Stimulated activated naive CD4-positive, alpha-beta T cell treated with Interleukin-2 at 50 U/mL for 16 hours (primary cell): ENCODE measurements at places on chromosomes 1 and 21.

DNA sequence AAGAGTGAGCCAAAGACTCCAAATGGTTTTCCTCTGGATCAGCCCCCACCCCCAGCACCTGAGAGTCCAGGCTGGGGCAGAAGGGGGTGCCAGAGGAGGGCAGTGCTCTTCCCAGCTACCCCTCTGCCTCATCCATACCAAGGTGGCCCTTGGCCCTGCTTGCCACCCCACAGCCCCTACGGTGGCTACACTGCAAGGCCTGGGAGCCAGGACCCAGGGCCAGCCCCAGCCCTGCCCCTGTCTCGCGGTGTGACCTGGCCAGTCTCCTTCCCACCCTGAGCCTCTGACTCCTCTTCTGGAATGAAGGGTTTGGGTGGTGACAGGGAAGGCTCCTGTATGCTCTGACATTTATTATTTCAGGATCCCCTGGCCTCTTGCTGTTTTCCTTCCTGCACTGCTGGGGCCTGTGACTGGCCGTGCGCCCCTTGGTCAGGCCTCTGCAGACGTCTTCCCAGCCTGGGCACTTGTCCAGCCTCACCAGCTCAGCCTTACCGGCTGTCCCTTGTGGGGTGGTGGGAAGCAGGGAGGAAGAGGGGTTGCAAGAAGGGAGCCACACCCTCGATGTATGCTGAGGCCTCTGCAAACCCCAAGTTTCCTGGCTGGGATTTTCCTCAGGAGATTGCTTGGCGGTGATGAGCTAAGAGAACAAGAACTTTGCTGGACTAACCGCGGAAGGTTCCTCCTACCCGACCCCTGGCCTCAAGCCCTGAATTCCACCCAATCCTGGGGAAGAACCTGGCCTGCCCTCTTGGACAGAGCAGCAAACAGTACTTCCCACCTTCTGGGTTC, 13.5 kb downstream of the ASAP3 start:
- DNase-seq: no peak

DNA sequence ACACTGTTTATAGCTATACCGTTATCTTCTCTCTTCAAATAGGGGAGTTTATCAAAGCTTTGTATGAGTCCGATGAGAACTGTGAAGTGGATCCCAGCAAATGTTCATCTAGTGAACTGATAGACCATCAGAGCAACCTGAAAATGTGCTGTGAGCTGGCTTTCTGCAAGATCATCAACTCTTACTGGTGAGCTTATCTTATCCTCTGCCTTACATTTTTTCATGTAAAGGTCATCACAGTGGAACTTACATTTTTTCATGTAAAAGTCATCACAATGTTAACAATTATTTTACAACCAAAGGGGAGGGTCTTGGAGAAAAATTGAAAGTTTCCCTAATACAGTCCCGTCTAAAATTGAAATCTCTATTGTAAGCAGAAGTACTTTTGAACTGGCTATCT, 45.2 kb downstream of the CLEC20A start:
- DNase-seq: no peak

DNA sequence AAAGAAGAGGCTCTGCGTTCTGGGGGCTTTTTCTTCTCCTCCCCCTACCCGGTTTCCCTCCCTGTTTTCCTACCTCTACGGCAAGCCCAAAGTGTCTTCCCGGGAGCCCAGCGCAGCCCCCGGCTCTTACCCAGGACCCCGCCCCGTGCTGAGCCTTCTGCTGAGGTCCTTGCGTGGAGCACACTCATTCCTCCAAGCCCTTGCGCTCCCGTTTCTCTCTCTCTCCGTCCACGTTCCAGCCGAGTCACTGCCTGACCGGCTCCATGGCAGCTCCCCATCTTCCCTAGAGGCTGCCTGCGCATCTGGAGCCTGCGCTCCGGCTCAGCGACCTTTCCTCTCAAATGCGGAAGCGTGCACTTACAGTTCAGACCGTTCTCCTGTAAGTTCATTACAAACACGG, 24.9 kb upstream of the PDXK start:
- DNase-seq: no peak

DNA sequence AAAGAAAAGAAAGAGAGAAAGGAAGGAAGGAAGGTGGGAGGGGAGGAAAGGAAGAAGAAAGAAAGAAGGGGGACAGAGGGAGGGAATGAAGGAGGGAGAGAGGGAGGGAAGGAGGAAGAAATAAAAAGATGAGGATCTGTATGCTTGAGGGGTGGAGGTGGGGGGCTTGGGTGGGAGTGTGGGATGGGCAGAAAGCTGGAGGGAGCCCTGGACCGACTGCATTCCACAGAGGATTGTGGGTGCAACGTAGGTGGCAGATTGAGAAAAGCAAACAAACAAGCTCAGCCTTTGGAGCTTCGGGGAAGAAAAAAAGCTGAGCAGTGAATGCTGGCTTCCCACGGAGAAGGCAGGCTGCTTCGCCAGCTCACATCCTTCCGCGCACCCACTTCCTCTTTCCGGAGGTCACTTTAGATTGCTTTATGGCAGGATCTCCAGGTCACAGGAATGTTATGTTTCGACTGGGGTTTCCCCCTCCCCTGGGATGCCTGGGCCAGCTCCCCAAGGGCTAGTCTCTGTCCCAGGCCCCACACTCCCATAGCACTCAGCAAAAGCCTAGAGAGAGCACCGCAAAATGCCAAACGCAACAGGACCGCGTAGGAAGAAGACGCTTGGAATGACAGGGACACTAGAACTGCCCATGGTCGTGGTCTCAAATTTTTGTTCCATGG, 20.7 kb upstream of the LGALS8 start:
- DNase-seq: no peak

DNA sequence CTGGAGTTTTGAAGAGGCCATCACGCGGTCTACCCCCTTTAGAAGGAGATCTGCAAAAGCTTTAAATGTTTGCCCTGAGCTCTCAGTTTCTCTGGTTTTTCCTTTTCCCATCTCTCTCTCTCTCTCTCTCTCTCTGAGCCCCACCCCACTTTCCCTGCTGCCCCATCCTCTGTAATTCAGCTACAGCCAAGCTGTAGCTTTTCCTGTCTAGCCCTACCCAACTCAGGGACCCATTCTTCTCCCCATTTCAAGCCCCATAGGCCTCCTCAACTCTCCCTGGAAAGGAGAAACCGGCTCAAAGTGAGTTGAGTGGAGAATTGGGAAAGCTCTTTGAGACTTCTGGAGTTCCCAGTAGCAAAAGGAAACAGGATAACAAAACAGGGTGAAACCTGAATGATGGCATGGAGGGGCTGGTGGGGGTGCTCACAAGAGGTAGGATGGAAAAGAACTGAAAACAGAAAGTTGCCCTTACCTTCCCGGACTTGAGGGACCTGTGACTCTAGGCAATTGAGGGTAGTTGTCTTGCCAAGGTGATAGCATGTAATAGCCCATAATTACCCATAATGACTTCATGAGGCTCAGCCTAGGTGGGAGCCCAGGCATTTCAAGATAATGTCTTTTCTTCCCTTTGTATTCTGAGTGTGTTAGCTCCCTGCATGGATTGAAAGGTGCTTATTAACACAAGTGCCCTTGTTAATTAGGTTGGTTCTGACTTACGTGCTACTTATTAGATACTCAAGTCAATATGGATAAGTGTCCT, 84.9 kb downstream of the SLC16A1 start:
- no peak for DNase-seq

GRCh38 chr1:32242341-32242851, 4.6 kb upstream of the FAM167B start:
- DNase-seq: no peak

- peak; percentile 70 for DNase-seq
Measured at GRCh38 chr1:8525558-8526275, 207.8 kb downstream of the SLC45A1 start.

DNA sequence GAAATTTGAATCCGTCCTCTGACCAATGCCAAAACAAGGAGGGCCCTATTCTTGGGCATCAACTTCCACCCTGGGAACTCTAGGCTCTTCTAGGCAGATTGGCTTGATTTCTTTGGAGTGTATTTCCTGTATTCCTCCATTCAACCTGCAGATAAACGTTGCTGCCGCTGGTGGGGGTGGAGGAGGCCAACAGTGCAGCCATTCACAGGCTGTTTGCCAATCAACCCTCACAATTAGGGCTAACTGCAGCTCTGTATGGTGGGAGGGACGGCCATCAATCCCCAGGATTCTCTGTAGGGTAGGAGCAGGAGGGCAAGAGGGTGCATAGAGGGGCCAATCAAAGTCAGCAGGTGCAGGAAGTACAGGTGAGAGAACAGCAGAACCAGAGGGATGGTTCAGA, 273.1 kb upstream of the PROX1 start:
- no peak for DNase-seq

GRCh38 chr1:60245324-60245723, 171.8 kb upstream of the C1orf87 start:
- no peak for DNase-seq

DNA sequence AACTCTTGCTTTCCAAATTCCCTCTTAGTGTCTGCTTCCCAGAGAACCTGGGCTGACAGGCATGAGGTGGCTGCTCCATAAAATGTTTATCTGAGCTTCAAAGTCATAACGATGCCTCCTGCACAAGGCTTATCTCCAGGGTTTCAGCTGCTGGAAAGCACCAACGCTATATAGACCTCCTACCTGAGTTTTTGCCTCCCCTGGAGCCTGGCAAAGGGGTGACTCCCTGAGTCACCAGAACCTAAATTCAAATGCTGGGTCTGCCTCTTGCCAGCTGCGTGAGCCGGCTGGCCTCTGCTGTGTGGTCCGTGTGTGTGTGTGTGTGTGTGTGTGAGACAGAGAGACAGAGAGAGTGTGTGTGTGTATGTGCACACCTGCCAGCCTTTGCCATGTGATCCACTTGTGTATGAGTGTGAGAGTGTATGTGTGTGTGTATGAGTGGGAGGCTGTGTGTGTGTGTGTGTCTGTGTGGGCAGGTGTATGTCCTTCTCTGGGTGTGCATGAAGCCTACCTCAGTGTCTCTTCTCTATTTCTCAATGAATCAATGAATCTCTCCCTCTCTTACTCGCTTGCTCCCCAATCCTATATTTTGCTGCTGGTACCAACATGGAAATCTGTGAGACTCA, 714.9 kb downstream of the MATN1 start:
- DNase-seq: no peak

- DNase-seq: no peak
Measured at GRCh38 chr1:67434491-67434890, 4.3 kb upstream of the SERBP1 start.

- peak; percentile 36 for DNase-seq
Measured at GRCh38 chr1:16215882-16216753, 3.7 kb upstream of the ARHGEF19 start.

- DNase-seq: no peak
Measured at GRCh38 chr1:212915245-212916091, 34.9 kb upstream of the VASH2 start.

GRCh38 chr1:62467092-62467491, 30.2 kb downstream of the USP1 start:
- DNase-seq: no peak

DNA sequence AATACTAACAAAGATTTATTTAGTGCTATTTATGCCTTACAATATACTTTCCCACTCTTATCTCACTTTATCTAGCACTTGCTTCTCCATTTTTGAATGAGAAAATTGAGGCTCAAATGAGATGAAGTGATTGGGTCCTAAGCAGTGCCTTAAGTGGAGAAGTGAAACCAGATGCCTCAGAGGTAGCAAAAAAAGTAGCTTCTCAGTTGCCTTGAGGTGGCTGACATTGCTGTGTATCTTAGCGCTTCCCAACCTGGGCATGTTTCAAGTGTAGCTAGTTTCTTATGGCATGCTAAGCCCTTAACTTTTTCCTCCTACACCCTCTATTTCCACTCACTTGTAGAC, 390.4 kb downstream of the OMA1 start:
- DNase-seq: no peak

- peak; percentile 68 for DNase-seq
Measured at GRCh38 chr1:12434174-12434573, 183.8 kb downstream of the DHRS3 start.

DNA sequence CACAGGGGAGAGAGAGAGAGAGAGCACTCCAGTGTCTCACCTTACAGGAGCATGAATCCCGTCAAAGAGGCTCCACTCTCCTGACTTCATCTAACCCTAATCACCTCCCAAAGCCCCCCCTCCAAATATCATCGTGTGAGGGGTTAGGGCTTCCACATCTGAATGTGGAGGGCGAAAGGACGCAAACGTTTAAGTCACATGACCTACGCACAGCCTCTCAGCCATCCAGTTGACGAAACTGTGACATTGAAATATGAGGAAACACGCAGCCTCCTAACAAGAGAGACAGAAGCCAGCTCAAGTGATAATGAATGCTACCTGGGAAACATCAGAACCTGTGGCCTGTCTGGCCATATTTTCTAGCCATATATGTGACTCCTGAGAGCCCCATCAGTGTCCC, 63.7 kb downstream of the MATN1 start:
- no peak for DNase-seq

- no peak for DNase-seq
Measured at GRCh38 chr1:209094384-209094783, 489.1 kb upstream of the CAMK1G start.

DNA sequence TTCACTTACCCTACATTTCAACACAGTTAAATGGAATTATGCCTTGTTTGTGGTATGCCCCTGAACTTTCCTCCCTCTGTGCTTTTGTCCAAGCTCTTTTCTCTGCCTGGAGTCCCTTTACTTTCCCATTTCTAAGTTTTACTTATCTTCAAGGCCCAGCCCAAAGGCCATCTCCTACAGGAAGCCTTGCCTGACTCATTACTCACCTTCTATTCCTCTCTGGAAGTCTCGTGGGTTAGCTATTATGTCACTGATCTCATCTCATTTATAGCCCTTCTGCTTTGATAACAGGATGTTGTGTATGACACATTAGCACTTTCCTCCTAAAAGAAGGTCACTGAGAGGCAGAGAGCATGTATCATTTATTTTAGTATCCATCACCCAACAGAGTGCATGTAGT, 78.8 kb upstream of the CD1D start:
- no peak for DNase-seq

GRCh38 chr1:82466416-82466815, 665.7 kb downstream of the ADGRL2 start:
- no peak for DNase-seq

GRCh38 chr1:218755128-218755527, 410.0 kb downstream of the TGFB2 start:
- DNase-seq: no peak

DNA sequence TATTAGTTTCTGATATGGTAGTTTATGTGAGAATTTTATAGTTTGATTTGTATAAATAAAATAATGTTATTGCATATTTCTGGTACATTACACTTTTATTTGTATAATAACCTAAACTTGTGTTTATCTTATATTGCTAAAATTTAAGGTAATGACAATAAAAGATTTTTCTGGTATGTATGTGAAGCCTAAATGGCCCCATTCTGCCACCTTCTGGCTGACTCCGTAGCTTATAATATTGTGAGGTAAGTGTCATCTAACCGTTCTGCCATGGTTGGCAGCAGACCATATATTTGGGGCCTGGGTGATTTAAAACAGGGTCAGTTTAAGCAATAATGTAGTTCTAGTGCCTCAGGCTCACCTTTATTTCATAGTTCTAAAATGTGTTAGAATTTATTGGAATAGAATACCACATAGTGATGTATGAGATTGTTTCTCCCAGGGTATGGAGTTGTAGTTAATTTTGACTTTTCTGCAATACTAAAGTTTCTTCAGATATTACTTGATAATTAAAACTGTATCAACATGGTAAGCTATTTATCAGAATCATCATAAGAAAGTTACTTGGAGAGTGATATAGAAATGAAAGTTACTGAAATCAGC, 21.2 kb upstream of the PRKACB start:
- peak; percentile 25 for DNase-seq

- no peak for DNase-seq
Measured at GRCh38 chr1:51997974-51998382, 7.5 kb upstream of the RAB3B start.

GRCh38 chr1:217622042-217622441, 8.8 kb downstream of the GPATCH2 start:
- no peak for DNase-seq

- DNase-seq: no peak
Measured at GRCh38 chr1:165257969-165258459, 98.5 kb downstream of the LMX1A start.
